ENCODE measurements at places on chromosomes 7 and 10.

GRCh38 chr10:108685863-108686531 lies 1237.3 kb downstream of the XPNPEP1 start:
- DNase-seq, result no peak

- no peak for DNase-seq
Measured at GRCh38 chr10:78663721-78664120, 405.0 kb upstream of the ZMIZ1 start.

GRCh38 chr10:10873289-10873688 lies 144.4 kb upstream of the CELF2 start:
- no peak for DNase-seq

GRCh38 chr7:43516581-43517342 lies 66.1 kb upstream of the STK17A start:
- no peak for DNase-seq

GRCh38 chr10:43852149-43852548 lies 203.5 kb upstream of the ZNF32 start:
- no peak for DNase-seq

DNA sequence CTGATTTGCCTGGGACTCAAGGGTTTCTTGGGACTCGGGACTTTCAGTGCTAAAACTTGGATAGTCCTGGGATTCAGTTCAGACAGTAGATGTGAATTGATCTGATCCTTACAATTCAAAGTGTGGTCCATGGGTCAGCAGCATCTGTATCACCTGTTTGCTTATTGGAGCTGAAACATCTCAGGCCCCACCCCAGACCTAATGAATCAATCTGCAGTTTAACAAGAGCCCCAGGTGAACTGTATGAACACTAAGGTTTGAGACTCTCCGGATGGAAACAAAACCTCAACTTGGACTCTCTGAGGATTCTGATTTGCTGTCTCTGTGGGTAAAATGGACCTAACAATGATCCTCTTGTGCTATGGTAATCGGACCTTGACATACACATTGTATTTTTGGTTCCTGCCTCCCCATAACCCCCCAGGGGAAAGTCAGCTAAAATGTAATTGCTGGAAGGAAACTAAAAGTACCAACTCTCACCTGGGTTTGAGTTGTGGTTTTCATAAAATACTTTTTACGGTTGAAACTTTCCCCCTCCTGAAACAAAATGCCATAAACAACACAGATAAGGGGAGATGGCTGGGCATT lies 11.7 kb downstream of the CYP26A1 start:
- DNase-seq, result no peak

Data from stimulated activated CD8-positive, alpha-beta memory T cell treated with anti-CD3 and anti-CD28 coated beads, Interleukin-4, amount 100 ng/mL, for 1 hour (primary cell).